ENCODE measurements at places on chromosomes 1 and 21.

- no peak for DNase-seq
Observed at GRCh38 chr1:28257736-28258135, 1.6 kb upstream of the SESN2 start.

GRCh38 chr1:41683681-41684500 lies 199.4 kb upstream of the EDN2 start:
- no peak for DNase-seq

GRCh38 chr21:36171336-36171735 lies 14.7 kb downstream of the DOP1B start:
- DNase-seq, result no peak

- no peak for DNase-seq
Observed at GRCh38 chr1:11629184-11630016, 24.8 kb downstream of the FBXO2 start.

DNA sequence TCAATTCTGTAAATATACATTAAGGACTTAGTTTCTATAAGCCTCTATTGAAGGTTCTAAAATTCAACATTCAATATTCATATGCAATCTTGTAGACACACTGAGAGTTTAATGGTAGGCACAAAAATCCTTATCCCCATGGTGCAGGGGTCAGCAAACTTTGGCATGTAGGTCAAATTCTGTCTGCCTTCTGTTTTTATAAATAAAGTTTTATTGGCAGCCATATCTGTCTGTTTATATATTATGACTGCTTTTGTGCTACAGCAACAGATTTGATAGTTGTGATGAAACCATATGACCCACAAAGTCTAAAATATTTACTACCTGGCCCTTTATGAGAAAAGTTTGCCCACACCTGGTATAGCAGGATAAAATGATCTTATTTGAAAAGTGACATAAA lies 91.2 kb upstream of the PPIH start:
- no peak for DNase-seq

GRCh38 chr1:37338658-37339057 lies 135.7 kb upstream of the ZC3H12A start:
- DNase-seq, result no peak

- DNase-seq, result no peak
Observed at GRCh38 chr1:7256526-7256925, 471.3 kb downstream of the CAMTA1 start.

- DNase-seq, result no peak
Observed at GRCh38 chr1:183473217-183473536, 878 bp downstream of the SMG7 start.

DNA sequence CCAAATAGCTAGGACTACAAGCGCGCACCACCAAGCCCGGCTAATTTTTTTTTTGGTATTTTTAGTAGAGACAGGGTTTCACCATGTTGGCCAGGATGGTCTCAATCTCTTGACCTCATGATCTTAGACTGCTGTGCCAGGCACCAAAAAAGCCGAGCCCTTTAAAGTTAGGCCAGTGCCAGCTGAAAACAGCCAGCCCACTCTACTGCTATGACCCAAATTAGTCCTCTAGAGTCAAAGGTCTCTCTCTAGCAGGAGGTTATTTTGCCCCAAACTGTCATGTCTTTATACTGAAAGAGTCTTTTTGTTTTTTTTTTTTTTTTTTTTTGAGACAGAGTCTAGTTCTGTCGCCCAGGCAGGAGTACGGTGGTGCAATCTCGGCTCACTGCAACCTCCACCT lies 9.7 kb upstream of the HHIPL2 start:
- DNase-seq, result no peak

- DNase-seq, result no peak
Observed at GRCh38 chr1:20429296-20429695, 56.7 kb downstream of the CAMK2N1 start.

DNA sequence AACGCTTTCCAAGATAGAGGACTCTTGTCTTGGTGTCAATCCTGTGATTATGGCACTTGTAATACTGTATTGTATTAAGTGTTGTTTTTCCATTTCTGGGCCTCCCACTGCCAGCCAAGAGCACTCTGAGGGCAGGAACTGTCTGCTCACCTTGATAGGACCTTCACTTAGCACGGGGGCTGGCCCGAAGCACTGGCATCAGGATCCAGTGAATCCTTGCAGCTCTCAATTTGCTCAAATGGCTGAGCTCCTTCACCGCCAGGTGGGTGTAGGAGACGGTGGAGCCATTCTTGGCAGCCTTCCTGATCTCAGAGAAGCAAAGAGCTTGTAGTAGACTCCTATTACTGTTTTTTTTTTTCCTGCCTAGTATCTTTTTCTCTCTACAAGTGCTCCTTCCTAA lies 17.7 kb downstream of the MECR start:
- DNase-seq, result no peak

GRCh38 chr21:38809198-38809878 lies 3.6 kb downstream of the ETS2 start:
- DNase-seq, result no peak

DNA sequence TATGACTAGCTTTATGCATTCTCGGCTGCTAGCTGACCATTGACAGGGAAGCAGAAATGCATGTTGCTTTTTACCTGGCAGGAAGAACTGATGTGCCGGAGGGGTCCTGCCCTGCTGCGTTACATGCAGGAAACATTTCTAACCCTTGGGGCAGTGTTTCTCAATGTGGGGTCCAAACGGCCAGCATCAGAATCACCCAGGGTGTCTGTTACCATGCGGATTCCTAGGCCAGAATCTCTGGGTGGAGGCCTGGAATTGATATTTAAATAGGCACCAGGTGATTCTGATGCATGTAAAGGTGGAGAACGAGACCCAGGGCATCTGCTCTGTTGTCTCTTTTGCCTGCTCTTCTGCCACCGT lies 182.7 kb downstream of the PCP4 start:
- DNase-seq, result no peak

DNA sequence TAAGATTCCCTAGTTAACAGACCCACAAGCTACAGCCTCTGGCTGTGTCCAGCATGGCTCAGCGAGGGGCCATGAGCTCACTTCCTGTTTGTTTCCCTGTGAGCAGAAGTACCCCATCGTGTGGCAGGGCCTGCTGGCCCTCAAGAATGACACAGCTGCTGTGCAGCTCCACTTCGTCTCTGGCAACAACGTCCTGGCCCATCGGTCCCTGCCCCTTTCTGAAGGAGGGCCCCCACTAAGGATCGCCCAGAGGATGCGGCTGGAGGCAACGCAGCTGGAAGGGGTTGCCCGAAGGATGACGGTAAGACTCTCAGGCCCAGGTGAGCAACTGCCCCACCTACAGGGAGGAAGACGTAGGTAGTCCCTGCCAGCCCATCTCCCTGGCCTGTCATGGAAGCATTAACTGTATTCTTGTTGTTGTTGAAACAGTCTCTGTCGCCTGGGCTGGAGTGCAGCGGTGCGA lies 38.2 kb downstream of the ZBTB17 start:
- DNase-seq, result no peak

DNA sequence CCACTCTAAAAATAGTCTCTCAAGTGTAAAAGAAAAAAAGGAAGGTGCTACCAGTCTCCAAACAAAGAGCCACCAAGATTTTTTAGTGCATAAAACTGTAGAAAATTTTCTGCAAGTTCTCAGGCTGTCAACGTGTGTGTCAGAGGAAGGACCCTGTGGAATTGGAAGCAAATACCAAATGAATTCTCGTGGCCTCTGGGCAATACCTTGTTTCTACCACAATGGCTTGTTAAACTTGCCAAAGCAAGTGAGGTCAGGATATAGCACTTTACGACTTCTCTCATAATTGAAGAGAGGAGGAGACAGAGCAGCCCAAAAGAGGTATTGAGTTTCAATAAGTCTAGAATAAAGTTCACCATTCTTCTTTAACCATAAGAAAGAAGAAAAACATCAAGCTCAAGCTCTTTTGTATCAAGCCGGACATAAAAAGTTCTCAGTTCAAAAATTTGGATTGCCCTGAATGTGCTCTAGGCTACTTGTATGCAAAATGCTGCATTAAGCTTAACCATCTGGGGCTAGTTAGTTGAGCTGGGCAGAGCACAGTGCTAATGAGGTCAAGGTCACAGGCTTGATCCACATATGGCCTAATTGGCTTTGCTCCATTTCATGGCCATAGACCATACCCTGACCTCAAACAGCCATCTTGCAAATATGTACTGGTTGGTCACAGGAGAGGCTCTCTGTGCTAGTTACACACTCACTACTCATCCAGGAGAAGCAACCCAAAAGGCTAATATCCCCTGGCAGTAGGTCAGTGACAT lies 60.5 kb downstream of the TBX15 start:
- no peak for DNase-seq

- no peak for DNase-seq
Observed at GRCh38 chr1:118913818-118914217, 74.3 kb downstream of the TBX15 start.

DNA sequence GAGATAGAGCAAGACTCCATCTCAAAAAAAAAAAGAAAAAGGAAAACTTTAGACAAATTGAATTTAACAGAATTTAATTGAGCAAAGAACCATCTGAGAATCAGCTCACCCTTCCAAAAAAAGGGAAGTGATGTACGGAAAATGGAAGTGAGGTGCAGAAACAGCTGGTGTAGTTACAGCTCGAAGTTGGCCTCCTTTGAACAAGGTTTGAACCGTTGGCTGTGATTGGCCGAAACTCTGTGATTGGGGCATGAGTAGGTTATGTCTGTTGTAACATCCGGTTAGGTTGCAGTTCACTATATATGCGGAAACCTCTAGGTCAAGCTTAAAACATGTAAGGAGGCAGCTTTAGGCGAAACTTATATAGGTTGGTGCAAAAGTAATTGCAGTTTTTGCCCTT lies 97.9 kb upstream of the KIF26B start:
- no peak for DNase-seq

DNA sequence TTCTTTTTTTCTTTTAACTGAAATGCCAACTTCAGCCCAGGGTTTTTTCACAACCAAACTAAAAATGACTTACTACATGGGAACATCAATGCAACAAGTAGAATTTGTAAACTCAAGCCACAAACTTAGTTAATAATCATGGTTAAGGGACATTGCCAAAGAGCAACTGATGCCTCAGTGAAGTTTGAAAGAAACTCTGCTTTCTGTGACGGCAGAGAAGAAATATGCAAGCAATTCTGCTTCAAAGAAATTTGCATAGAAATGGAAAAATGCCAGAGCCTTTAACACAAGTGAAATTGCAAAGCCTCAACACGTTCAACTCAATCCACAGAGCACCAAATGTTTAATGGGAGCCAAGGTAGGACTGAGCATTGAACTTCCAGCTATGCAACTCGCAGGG lies 5.0 kb upstream of the CHD5 start:
- no peak for DNase-seq

DNA sequence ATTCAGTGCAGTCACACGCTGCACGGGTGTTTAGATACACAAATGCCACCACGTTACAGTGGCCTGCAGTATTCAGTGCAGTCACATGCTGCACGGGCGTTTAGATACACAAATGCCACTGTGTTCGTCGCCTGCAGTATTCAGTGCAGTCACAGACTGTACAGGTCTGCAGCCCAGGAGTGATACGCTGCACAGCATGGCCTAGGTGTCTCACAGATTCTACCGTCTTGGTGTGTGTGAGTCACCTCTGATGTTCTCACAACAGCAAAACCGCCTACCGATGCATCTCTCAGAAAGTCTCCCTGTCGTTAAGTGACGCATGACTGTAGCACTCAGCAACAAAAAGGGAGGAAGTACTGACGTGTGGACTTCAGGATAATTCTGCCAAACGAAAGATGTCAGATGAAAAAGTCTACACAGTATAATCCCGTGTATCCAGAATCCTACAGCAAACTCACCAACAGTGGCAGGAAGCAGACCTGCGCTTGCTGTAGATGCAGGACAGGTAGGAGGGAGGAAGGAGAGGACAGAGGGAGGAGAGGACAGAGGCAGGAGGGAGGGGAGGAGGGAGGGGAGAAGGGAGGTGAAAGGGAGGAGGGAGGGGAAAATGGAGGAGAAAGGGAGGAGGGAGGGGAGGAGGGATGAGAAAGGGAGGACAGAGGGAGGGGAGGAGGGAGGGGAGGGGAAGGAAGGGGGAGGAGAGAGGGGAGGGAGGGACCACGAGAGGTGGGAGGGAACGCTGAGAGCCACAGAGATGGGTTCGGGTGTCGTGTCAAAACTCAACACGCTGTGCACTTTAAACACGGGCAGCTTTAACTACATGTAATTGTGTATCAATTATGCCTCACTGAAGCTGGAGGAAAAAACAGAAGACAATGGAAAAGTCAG lies 36.3 kb upstream of the PCBP3 start:
- DNase-seq, result no peak

- DNase-seq, result no peak
Observed at GRCh38 chr1:187032316-187032981, 203.7 kb downstream of the PLA2G4A start.

- DNase-seq, result no peak
Observed at GRCh38 chr1:29945426-29945825, 709.1 kb downstream of the PTPRU start.

- DNase-seq, result no peak
Observed at GRCh38 chr1:185843986-185844385, 109.8 kb downstream of the HMCN1 start.

DNA sequence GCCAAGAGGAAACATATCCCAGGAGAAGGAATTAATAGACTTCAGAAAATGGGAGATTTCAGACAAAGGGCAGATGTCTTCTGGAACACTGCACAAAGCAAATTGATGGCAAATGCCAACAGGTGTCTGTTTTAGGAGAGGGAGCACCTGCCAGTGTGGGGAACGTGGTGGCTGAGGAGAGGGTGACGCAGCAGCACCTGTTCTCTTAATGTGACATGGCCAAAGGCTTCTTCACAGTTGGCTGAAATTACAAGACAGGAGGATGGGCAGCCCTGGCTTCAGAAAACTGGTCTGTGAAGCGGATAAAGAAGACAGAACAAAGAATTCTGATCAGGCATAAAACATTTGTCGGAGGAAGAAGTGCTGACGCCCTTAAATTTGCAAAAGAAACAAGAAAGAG lies 178.7 kb upstream of the RUNX1 start:
- no peak for DNase-seq

- DNase-seq, result no peak
Observed at GRCh38 chr1:42085596-42085995, 67.6 kb upstream of the GUCA2B start.

DNA sequence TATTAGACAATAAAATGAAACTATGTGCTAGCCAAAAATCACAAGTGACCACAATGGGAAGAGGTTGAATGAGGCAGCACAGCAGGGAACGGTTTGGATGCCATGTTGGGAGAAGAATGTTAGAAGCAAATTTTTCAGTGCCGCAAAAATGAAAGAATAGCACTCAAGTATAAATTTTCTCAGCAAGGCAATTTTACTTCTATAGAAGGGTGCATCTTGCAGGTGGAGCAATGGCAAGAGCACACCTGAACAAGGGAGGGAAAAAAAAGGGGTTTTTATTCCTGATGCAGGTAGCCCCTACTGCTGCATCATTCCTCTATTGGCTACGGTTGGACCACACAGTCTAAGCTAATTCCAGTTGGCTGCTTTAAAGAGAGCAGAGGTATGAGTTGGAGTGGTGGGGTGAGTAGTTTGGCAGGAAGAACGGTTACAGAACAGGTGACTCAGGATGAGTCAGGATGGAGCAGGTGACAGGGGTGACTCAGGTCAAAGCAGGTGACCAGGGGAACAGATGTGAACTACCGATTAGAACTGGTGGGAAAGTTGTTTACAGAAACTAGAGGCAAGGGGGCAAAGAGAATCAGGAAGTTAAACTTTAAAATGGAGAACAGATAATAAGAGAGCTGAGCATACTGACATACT lies 301.1 kb upstream of the NRIP1 start:
- no peak for DNase-seq
